Glomerular endothelial cell (primary cell): ENCODE measurements at places on chromosomes 11 and 22. TPM values are rescaled to one million over a fixed set of nuclear protein-coding genes. Genes with fewer than 3 reads are reported as not detected.

LRRC32 gene
- 121 and 177 TPM in 2 replicates for total RNA-seq

TBX10 gene
- total RNA-seq, result not detected in 2 replicates

API5 gene
- total RNA-seq, result 71.4 and 81.9 TPM in 2 replicates

ST13 gene
- 119 and 155 TPM in 2 replicates for total RNA-seq

APOBEC3A gene
- total RNA-seq, result not detected in 2 replicates

ACCSL gene
- total RNA-seq, result not detected in 2 replicates

OR5AN1 gene
- not detected in 2 replicates for total RNA-seq

ZP1 gene
- total RNA-seq, result not detected in 2 replicates
